Activated T-cell treated with anti-CD3 and anti-CD28 coated beads, Interleukin-2, amount 50 U/mL, for 4 hours (primary cell): ENCODE measurements at places on chromosomes 5 and 9.

DNA sequence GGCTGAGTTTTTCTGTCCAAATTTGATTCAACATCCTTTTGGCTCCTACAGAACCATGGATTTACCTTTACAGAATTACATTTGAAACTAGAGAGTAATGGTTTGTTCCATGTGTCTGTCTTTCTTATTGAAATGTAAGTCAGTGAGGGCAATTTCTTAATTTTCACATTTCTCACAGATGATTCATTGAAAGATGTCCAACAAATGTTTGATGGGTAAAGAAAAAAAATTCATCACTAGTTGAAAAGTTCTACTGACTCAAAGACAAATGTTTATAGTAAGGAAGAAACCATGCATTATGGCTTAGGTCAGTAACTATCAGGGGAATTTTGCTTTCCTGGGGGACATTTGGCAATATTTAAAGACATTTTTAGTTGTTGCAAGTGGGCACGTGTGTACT, 131.6 kb upstream of the TRPM3 start:
- no peak for DNase-seq

GRCh38 chr5:56964173-56964572, 12.2 kb upstream of the MIER3 start:
- DNase-seq: no peak

DNA sequence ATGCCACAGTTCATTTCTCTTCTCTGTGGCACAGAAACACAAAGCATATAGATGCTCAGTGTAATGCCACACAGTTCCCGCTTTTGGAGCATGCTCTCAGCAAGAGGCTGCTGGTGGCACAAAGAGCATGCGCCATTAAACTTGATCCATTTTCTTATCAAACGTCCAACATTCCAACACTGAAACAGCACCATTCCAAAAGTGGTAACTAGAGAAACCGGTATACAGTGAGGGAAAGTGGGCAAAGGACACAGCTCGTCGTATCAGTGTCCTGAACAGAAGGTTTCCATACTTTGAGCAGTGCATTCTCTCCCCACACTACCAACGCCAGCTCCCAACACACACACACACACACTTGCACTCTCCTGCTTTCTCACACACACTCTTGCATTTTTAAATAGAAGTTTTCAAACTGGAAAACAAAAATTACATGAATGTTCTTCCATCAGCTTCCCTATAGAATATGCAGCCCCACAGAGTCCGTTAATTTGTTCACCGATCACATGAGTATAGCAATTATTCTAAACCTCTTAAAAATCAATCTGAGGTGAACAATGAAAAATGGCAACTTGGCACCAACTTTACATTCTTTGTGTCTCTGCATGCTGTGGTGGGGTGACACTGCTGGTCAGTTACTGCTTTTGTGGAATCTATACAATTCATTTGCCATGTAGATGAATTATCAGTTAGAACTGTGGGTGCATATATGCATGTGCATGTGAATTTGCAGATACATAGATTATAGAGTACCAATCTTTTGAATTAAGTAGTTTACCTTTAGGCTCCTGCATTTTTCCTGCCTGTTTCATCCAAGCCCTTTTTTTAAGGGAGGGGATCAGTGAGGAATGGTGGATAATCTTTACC, 5.7 kb downstream of the NFIB start:
- no peak for DNase-seq

DNA sequence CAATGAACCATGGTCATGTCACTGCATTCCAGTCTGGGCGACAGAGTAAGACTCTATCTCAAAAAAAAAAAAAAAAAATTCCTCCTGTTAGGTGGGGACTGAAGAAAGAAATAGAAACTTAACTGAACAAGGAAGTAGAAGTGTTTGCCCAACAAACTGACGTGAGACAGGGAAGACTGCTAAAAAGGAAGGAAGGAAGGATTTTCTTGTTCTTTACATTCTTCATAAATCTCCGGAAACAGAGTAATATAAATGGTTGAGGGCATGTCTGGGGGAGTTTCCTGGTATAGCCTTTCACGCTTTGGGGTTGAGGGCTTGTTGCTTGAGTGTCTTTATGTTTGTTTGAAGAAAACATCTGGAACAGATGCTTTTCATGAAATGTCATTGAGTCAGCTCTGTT, 3.1 kb downstream of the TOR1B start:
- DNase-seq: no peak

DNA sequence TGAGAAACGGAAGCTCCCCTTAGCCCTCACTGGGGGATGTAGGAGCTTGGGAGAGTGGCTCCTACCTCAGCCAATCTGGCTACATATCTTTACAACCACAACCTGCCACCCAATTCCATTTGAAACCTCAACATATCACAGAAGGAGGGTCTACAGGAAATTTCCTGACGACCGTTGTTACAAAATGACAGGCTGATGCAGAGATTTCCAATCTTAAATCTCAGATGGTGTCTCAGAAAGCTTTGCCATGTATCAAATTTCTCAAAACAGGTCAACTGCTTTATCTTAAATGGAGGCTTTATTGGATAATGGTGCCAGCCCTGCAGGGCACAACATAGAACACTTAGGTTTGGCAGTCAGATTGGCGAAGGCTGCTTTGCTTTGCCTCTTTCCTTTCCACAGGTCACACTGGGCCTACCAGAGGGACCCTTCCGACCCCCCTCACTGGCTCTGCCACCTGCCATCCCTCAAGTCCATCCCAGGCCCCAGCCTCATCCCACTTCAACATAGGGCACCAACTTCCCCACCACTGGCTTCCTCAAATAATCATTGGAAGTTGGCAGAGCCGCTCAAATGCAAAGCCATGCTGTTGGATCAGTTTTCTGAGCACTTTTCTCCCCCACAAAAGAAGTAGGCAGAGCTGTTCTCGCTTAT, 11.1 kb upstream of the SPATA31E1 start:
- DNase-seq: no peak

- peak; percentile 71 for DNase-seq
Observed at GRCh38 chr9:36873247-36873875, 160.7 kb downstream of the PAX5 start.

DNA sequence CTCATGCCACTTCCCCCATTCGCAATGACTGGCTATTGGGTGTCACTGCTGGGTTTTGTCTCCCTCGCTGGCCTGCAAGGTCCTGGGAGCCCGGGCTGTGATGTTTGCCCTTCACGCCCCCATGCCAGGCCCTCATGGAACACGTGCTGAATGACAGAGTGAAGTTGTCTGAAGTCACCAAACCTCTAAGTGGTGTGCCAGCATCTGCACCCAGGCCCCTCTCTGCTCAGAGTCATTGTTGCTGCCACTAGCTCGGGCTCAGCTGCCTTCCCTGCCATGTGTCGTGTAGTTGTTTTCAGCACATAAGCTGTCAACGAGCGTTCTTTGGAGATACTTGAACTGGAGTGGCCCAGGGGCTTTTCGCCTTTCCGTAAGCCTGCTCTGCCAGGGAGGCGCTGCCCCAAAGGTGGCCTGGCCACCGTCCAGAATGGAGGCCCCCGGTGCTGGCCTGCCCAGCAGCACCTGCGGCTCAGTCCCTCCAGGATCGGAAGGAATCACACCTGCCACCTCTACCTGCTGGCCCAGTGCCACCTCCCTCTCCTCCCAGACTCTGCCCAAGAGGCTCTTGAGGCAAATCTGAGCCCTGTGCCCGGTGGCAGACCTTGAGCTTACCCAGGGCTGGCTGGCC, 250.1 kb downstream of the PBX3 start:
- DNase-seq: no peak
